ENCODE measurements at places on chromosomes 11 and 22.
A peak's percentile ranks its signal among the peaks of the same experiment; 100 is the strongest.

DNA sequence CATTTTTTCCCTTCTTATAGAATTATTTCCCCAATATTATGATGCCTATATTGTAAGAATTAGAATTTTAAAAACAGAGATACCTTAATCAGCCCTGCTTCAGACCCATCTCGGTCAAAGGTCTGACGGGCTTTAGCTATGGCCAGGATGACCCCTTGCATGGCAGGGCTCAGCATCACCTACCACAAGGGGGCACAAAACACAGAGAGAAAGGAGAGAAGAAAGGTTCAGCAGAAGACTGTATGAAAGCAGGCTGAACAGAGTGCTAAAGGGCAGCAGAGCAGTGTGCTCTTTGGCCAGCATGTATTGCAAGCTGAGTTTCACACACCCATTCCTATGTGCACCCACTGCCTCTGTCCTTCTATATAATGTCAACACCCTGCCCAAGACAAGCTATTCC is 26.8 kb downstream of the CLDN25 start:
- no peak for DNase-seq

DNA sequence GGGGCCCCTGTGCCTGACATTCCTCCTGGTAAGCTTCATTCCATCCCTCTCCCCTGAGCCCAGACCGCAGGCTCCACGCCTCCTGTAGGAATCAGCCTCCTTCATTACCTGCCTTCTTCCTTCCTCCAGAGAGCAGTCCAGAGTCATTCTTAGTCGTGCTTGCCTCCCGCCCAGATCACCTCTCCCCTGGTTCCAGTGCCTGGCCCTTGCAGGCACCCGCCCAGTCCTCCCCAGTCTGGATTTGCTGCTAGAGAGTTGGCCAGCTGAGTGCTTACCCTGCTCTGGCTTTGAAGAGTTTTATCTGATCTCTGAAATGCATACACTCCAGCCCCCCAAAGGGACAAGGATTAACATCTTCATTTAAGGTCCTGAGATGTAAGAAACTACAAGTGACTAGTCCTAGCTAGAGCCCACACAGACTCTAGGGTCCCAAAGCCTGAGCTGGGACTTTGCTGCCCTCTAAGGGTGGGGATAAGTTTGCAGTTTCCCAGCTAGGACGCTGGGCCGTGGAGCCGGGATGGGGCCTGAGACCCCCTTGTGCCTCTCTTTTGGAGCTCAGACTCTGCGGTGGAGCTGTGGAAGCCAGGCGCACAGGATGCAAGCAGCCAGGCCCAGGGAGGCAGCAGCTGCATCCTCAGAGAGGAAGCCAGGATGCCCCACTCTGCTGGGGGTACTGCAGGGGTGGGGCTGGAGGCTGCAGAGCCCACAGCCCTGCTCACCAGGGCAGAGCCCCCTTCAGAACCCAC is 1.6 kb downstream of the NR1H3 start:
- DNase-seq = peak; percentile 17

GRCh38 chr11:110027627-110028371 is 65.4 kb upstream of the ZC3H12C start:
- DNase-seq = no peak

GRCh38 chr22:39266398-39267030 is 21.7 kb upstream of the PDGFB start:
- peak; percentile 19 for DNase-seq

GRCh38 chr11:134862105-134862502 is 450.1 kb upstream of the B3GAT1 start:
- DNase-seq = no peak

All from CD4-positive, CD25-positive, alpha-beta regulatory T cell (primary cell).